ENCODE measurements at places on chromosomes 12 and 14. TPM values are rescaled to one million over a fixed set of nuclear protein-coding genes. Genes with fewer than 3 reads are reported as not detected.

GRCh38 chr14:35344107-35344807 is 52.1 kb downstream of the PSMA6 start:
- no peak for DNase-seq

DNA sequence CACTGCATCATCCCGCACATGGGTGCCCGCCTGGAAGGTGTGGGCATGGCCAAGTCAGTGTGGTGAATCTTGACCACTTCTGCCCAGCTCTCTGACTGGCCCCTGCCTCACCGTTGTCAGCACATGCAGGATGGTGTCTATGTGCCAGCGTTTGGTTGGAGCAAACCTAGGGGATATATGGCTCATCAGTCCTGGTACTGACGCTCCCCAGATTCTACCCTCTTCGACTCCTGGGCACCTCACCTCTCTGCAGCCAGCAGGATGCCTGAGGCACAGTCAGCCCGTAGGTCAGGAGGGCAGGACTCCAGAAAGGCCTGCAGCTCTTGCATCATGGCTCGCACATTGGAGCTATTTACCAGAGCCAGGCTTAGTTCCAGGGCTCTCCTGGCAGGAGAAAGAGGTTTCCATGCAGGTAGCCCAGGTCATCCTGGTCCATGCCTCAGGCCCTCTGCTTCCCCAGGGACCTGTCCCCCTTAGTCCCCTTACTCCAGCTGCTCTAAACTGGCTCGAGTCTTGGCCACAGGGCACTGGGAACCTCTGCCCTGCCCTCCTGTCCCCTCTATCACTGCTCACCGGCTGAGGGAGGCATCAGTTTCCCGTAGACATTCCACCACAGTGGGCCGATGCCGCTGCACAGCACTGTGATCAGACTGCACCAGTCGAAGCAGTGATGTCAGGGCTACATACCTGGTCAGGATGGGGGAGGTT is 4.0 kb downstream of the AP1G2 start:
- DNase-seq: no peak

- no peak for DNase-seq
Measured at GRCh38 chr14:101247842-101248725, 313.2 kb upstream of the DIO3 start.

GRCh38 chr14:103725739-103726395 is 10.3 kb downstream of the ZFYVE21 start:
- no peak for DNase-seq

DNA sequence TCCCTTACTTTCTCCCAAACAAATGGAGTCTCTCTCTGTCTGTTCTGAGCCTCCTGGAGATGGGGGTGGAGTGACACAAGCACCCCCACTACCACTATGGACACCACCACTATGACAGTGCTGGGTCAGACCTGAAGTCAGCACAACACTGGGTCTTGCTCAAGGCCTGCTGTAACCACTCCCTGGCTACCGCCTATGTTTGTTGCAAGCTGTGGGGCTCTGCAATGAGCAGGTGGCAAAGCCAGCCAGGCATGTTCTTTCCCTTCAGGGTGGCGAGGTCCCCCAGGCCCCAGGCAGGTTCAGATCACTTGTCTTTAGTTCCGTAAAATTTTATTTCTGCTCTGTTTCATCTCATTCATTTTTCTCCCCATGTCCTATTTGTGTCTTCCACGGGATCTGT is 349.8 kb downstream of the TMEM121 start:
- no peak for DNase-seq

DNA sequence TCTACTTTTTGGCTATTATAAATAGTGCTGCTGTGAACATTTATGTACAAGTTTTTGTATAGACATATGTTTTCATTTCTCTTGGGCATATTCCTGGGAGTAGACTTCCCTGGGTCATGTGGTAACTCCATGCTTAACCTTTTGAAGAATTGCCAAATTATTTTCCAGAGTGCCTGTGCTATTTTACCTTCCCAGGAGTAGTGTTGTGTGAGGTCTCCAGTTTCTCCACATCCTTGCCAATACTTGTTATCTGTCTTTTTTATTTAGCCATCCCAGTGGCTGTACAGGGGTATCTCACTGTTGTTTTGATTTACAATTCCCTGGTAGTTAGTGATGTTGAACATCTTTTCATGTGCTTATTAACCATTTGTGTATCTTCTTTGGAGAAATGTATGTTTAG is 18.9 kb downstream of the UBE3B start:
- DNase-seq: no peak

DNA sequence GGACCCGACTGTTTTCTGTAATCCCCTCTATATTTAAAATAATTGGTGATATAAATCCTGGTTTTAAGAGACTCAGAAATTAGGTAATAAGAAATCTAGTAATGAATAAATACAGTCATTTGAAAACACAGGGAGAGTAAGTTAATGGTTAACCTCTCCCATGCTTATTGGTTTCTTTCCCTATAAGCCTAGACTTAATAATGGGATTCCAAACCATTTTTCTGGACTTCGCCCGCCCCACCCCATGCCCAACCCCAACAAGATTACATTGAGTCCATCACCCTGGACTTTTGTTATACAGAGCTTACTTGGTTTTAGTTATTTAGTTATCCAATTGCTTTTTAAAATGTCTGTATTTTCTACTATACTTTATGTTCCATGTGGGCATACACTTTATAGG is 98.7 kb downstream of the WIF1 start:
- DNase-seq: no peak

DNA sequence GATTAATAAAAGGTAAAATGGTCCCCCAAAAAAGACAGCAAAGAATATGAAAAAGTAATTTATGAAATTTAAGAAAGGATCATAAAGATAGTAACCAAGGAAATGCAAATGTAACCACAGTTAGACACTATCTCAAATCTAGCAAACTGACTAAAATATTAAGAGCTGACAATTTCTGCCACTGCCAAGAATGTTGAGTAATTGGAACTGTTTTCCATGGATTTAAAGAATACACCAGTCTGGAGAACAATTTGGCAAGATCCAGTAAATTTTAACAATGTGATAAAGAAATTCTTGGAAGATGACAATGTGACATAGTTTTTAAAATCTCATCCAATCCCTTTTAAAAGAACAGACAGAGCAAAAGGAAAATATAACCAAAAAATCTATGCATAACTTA is 798.0 kb upstream of the MGAT4C start:
- no peak for DNase-seq

DNA sequence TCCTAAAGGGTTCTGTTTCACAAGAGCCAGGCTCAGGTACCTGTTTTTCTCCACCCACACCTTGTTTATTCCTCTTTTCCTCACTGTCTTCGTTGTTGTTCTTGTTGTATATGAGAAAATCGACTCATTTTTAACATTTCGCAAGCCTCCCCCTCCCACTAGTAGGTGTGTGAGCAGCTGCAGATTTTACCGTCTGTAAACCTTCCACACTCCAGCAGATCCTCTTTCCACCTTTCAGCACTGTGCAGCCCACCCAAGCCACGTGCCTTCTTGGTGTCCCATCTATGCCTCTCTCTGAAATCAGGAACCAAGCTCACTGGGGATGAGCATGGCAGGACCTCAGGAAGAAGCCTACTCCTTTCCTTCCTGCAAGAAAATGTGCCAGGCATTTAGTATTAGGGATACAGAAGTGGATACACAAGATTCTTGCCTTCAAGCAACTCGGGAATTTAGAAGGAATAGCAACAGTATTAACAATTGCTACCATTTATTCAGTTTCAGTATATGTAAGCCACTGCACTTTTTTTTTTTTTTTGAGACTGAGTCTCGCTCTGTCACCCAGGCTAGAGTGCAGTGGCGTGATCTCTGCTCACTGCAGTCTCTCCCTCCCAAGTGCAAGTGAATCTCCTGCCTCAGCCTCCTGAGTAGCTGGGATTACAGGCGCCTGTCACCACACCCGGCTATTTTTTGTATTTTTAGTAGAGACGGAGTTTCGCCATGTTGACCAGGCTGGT is 113.6 kb downstream of the CHST11 start:
- no peak for DNase-seq

GRCh38 chr12:22037947-22038346 is 8.1 kb upstream of the CMAS start:
- no peak for DNase-seq

- DNase-seq: no peak
Measured at GRCh38 chr12:110310763-110311162, 29.7 kb downstream of the ATP2A2 start.

GRCh38 chr14:78297858-78298257 is 127.7 kb downstream of the NRXN3 start:
- no peak for DNase-seq

GRCh38 chr12:12333407-12334366 is 16.4 kb downstream of the MANSC1 start:
- no peak for DNase-seq

DNA sequence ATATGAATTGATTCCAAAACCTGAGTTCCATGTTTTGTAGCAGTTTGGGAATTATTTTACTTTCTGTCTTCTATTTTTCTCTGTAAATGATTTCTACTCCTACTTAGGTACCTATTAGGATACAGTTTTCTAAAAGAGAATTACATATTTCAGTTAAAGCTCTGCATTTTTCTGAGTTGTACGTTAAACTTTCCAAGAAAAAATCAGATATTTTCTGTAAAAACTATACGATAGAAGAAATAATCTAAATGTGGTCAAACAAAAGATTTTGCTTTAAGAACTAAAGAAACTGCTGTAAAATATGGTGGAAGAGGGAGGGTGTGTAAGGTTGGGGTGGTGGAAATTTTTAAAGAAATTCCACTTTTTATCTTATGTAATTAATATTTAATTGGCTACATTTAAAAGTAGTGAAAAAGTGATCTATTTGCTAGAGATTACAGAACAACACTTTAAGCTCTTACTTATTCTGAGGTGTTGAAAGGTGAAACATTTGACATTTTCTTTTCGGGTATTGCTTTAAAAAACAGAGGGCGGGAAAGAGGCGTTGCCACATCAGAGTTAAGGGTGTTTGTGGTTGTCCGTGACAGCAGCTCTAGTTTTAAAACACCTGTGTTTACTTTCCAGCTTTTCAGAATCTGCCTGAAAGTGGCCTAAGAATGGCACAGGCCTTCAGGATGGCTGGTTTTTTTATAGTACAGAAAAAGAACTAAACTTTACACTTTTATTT is 187.3 kb downstream of the MIPOL1 start:
- DNase-seq: no peak

DNA sequence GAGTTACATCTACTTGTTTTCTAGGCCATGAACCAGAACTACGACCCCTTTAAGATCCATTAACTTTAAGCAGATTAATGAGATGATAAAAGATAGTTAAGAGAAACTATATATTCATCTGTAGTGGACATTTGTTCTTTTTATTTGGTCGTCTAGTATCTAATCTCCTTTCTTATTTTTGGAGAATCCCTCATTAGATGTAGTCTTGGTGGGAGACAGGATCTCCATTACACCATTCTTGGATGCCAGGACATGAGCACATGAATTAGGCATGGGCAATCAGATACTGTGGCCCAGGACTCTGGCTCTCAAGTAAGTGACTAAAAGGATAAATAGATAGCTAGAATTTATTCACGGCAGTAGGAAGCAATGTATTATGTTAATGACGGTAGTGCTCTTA is 245.0 kb downstream of the ATP23 start:
- DNase-seq: no peak

GRCh38 chr14:40414386-40414785 is 982.2 kb upstream of the FBXO33 start:
- no peak for DNase-seq

DNA sequence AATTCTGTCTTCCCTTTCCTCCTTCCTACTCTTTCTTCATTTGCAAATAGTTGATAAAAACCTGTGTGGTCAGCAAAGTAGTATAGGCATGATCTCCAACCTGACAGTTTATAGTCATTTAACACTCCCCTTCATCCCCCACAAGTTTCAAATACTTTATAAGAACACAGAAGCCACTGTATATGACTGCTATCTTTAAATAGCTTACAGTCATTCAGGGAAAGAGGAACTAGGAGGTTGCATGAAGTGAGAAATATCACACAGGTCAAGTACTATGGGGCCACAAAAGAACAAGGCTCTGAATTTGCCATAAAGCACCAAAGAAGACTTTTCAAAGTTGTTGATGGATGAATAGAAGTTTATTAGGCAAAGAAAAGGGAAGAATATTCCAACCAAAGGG is 431.3 kb downstream of the NPAS3 start:
- no peak for DNase-seq

- no peak for DNase-seq
Measured at GRCh38 chr12:86712425-86712843, 456.2 kb upstream of the MGAT4C start.

DNA sequence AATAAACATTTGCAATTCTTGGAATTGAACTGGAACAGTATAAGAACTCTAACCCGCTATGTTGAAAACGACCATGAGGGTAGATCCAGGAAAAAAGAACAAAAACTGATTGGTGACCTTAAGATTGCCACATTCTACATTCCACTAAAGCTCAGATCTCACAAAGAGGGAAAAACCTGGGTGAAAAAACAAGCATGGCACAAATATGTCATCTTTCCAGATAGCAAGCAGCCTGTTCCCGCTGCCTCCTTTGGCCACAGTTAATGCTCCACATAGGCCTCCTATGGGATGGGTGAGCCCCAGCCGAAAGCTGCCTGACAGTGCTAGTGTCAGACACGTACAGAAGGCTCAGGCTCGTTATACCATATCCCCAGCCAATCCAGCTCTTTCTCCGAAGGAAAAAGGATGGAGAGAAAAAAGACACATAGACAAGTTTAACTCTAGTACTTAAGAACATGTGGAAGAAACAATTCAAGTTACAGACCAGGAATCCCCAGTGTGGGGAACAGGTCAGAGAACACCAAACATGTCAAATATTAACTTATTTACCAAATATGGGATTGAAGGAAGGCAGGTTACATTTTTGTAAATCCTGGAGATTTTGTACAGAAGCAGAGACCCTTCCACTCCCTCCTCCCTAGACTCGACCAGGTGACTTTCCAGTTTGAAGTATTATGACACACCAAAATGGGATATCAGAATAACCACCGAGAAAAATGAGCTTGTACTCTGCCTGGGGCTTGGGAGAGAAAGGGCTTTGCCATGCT is 14.7 kb downstream of the LETMD1 start:
- DNase-seq: no peak

DNA sequence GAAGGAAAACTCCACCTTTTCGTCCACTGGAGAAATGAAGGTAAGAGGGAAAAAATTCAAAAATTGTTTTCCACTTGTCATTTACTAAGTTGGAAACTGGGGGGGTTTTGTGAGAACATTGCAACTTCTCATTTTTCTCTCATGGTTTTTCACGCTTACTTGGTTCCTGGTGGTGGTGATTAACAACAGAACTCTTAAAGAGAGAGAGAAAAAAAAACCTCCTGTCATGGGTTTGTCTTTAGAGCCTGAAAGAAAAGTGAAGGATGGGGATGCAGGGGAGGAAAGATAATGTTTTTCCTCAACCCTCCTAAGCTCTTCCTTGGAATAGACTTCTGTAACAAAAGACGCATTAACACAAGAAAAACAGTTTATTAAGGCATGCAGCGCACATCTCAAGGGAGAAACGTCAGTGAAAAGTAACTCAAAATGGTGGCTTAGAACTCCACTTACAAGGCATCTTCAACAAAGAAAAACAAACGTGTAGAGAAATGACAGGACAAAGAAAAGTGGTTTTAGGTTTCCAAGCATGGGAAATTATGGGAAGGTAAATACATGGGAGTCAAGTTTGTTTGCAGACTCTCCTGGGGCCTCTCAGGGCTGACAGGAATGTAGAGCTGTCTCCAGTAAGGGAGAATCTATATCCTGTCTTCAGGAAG is 81.9 kb upstream of the ATF7IP start:
- no peak for DNase-seq

Gene TAS2R19
- total RNA-seq: 3.1 TPM

Gene POTEM
- not detected for total RNA-seq

Gene PZP
- not detected for total RNA-seq

Gene KRT73
- total RNA-seq: 8.2 TPM

Data from activated CD4-positive, alpha-beta T cell treated with anti-CD3 and anti-CD28 coated beads, Interleukin-2, amount 10 ng/mL, durations not matched to agents 7 days and 5 days (primary cell).